Stimulated activated CD4-positive, alpha-beta T cell treated with anti-CD3 and anti-CD28 coated beads, Interleukin-15, amount 100 ng/mL, for 24 hours (primary cell): ENCODE measurements at places on chromosomes 12 and 14.

DNA sequence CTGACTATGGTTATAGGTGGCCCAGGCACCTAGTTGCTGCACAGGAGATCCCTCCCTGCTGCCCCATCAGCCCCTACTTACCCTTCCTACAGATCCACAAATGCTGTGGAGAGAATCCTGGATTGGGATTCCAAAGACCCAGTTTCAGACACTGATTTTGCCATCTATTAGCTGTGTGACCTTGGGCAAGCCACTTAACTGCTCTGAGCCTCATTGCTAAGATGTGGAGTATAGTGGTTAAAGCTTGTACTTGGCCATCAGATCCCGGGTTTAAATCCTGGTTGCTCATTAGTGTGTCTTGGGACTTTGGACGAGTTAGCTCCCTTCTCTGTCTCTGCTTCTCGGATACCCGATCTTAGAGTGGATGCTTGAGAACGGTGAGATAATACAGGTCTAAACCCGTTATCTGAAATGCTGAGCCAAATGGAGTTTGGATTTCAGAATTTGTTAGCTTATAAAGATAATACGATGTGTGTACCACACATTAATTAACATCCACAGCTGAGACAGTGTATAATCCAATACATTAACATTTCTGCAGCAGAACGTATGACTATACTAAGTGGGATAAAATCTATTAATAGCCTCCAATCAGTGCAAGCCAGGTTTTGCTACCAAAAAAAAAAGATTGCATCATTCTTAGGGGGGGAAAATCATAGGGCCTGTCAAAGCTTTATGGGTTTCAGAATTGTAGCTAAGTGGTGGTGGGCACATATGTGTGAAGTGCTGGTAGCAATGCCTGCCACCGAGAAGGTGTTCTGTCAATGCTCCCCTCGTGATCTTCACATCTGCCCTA lies 16.0 kb downstream of the PROX2 start:
- no peak for DNase-seq

DNA sequence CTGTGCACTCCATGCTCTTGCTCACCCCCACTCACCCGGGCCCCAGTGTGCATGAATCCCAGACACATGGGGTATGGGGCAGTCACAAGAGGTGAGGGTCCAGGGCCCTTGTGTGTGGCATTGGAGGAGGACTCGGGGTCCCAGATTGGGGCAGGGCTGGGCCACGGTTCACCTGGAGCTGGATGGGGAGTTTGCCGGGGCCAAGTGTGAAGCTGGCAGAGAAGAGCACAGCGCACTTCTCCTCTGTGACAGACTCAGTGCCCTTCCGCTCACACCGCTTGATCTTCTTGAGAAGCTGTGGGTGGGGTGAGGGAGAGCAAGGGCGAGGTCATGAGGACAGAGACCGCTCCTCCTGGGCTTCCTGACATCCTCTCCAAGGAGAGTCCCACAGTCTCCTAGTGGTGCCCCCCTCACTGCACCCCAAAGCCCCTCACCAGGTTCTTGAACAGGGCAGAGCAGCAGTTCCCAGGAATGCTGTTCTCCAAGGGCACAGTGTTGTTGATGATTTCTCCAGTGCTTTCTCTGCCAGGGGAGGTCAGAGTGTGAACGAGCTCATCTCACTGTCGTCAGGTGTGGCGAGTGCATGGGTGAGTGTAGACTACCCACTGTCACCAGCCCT lies 6.8 kb downstream of the STAT6 start:
- DNase-seq = no peak

GRCh38 chr12:115847398-115847797 lies 430.1 kb downstream of the MED13L start:
- no peak for DNase-seq

DNA sequence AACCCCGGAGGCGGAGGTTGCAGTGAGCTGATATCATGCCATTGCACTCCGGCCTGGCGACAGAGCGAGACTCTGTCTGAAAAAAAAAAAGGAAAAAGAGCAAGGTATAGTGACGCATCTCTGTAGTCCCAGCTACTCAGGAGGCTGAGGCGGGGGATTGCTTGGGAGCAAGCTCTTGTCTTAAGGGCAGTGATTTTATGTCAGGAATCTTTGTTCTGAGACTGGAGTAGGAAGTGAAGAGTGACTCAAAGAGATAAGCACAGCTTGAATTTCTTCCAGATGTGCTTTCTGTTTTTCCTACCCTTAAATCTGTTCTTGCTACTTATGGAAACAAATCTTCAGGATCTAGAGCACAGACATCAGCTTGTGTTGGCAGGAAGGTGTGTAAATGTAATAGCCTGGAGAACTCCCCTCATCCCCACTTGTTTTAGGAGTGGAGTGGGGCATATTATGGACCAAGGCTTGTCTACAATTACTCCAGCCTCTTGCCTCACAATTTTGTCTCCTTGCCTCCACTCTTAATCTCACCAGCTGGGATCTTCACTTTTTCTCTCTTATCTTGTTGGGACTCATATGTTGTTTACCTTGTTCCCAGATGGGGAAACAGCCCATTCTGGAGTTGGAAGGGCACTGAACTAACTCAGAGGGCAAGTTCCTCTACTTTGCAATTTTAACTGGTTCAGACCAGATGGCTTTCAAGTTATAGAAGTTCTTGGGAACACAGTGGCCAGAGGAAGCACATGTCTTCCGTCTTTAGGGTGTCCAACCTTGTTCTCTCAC lies 7.5 kb downstream of the TMED2 start:
- DNase-seq = no peak

GRCh38 chr12:67269633-67270573 lies 745 bp downstream of the CAND1 start:
- DNase-seq = peak; percentile 64

- no peak for DNase-seq
These were observed 22.2 kb upstream of the TCL1B start for GRCh38 chr14:95664066-95664465.

DNA sequence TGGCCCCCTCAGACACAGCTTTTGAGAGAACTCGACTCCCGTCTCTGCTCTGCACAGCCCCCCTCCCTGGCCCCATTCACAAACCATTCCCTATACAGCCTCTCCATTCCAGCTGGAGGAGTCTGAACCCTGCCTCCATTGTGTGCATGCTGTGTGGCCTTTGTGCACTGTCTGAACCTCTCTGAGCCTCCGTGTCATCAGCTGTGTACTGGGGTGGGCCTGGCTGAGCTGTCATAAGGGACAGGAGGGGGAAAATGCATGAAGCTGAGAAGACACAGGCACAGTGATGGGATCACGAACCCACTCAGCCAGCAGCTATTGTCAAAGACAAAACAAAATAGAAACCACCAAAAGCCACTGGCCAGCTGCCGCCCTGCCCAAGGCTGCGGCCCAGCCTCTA lies 130.8 kb downstream of the RFLNA start:
- DNase-seq = no peak

DNA sequence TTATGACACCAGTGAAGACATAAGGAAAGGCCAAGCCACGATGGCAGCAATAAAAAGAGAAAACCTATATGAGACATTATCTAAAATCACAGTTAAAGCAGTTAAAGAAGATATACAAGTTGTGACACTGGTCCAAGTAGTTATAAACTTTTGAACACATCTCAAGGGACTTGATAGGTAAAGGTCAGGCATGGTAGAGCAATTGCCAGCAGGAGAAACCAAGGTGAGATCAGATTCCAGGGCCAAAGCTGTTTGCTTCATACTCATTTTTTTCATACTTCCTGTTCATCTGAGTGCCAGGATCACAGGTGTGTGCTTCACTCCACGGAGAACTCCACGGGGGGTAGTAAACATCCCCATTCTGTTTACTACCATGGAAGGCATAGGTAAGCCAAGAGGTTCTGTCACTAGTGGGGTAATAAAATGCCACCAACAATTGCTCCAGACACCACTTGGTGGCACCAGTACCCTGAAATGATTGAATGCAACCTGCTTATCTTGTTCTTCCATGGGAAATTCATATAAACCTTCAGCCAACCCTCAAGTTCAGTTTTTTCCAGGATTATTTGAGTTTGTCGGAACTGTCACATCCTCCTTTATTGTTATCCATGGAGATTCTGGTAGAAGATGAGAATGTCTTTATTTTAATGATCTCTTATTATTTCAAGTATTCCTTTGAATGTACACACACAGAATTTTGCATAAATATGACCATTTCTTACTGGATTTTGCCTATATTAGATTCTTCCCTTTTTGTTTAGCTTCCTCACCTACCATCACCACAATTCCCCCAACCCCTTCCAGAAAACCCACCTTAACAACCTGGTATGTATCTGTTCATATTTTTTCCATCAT lies 59.2 kb upstream of the TSPAN8 start:
- no peak for DNase-seq

- no peak for DNase-seq
These were observed 4.7 kb downstream of the LIN52 start for GRCh38 chr14:74089251-74090020.

DNA sequence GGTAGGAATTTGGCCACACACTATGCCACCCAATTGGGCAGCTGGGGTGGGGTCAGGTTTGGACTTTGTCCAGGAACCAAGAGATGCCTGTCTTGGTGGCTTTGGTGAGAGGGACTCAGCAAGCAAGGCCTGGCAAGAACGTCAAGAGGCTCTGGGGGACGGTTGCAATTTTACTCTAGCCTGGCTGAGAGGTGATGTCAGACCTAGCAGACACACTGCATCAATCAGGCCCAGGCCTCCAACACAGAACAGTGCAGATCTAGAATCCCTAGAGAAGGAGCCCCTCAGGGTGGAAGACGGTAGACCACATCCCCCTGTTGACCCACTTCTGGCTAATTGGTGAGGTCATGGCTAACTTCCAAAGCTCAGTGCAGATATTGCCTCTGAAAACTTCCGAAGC lies 1.6 kb upstream of the UNC119B start:
- DNase-seq = no peak

DNA sequence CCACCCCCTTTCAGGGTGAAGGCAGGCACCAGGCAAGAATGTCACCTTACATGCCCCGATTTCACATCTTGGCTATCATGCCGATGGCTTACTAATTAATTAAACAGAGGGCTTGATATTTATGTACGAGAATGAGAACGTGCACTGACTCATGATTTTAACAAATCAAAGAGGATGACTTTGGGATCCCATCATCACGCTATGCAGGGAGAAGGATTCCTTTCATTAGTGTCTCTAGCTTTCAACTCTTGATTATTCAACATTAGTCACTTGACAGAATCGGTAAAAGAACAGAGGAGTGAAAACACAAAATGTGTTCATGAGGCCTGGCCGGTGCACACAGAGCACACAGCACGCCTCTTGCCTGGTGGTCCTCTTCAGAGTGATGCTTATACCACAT lies 80.6 kb downstream of the PRKAB1 start:
- DNase-seq = no peak

- no peak for DNase-seq
These were observed 60.7 kb downstream of the C12orf75 start for GRCh38 chr12:105391231-105391630.
